ENCODE measurements at places on chromosomes 5 and 9. TPM values are rescaled to one million over a fixed set of nuclear protein-coding genes. Genes with fewer than 3 reads are reported as not detected.
A peak's percentile ranks its signal among the peaks of the same experiment; 100 is the strongest.

Gene HNRNPK
- total RNA-seq, result 592 TPM

DNA sequence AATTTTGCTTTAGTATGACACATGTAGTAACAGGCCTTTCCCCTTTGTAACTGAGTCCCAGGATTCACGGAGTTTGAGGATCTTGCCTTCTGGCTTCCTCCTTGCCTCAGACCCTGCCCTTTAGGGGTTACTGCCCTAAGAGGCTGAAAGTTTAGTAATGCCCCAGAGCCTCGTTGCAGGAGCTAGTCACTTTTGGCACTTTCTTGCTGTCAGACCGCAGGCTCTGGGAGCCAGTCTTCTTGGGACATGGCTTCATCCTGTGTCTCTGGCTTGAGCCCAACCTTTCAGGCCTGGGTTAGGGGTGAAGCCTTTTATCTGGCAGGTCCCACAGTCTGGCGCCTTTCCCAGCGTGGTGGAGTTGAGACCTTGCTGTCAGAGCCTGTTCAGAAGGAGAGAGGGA is 185.6 kb upstream of the DMRT1 start:
- peak; percentile 51 for DNase-seq

- peak; percentile 52 for DNase-seq
Measured at GRCh38 chr5:127684726-127685467, 18.3 kb upstream of the CCDC192 start.

- DNase-seq, result no peak
Measured at GRCh38 chr5:10591159-10591558, 27.3 kb downstream of the ANKRD33B start.

GRCh38 chr9:136689108-136689460 is 1.8 kb upstream of the AGPAT2 start:
- DNase-seq, result no peak
